ENCODE measurements at places on chromosomes 2 and 18.

DNA sequence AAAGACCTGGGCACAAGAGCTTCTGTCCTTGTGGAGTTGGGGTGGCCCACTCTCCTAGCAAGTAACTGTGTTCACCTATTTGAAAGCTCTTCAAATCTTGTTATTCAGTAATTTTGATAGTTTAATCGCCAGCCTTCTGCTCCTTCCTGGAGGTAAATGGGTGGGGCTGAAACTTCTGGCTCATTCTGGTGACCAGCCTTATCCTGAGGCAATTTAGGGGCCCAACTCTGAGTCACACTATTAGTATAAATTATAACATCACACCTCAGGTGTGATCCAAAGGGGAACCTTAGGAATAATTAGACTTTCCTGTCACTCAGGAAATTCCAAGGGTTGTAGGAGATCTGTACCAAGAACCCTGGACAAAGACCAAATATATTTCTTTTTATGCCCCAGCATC, 255.8 kb upstream of the RGPD4 start:
- DNase-seq, result no peak

DNA sequence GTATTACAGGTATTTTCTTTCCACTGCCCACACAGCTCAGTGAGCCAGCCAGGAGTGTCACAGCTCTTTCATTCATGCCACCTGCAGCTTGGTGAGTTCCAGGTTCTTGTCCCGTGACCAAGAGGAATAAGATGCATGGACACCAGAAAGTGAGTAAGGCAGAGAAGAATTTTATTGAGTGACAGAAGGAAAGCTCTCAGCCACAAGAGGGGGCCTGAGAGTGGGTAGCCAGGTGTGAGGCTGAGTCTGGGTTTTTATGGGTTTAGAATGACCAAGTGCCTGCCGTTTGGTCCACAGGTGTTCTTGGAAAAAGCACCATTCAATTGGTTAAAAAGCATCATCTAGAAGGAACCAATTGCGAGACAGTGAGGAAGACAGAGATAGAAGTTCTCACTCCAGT, 1097.1 kb upstream of the SLC39A10 start:
- no peak for DNase-seq

- DNase-seq, result no peak
Measured at GRCh38 chr2:10336283-10336682, 33.6 kb downstream of the HPCAL1 start.

- no peak for DNase-seq
Measured at GRCh38 chr18:77201506-77201905, 48.1 kb upstream of the GALR1 start.

- no peak for DNase-seq
Measured at GRCh38 chr2:33240178-33240577, 236.3 kb upstream of the RASGRP3 start.

DNA sequence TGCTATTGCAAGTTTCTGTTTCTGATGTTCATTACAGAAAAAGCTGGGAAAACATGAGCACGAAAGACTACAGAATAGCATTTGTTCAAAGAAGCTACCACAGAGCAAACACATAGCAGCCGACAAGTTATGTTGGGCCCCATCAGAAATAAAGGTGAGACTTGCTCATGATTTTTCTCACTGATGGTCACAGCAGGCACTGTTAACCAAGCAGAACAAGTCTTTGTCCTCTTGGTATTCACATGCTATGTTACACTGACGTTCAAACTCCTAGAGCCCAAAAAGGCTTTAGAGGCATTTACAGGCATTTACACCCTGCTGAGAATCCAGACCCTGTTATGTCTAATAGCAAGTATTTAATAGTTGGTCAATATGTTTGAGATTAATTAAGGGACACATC, 235.0 kb upstream of the HNMT start:
- DNase-seq, result no peak

DNA sequence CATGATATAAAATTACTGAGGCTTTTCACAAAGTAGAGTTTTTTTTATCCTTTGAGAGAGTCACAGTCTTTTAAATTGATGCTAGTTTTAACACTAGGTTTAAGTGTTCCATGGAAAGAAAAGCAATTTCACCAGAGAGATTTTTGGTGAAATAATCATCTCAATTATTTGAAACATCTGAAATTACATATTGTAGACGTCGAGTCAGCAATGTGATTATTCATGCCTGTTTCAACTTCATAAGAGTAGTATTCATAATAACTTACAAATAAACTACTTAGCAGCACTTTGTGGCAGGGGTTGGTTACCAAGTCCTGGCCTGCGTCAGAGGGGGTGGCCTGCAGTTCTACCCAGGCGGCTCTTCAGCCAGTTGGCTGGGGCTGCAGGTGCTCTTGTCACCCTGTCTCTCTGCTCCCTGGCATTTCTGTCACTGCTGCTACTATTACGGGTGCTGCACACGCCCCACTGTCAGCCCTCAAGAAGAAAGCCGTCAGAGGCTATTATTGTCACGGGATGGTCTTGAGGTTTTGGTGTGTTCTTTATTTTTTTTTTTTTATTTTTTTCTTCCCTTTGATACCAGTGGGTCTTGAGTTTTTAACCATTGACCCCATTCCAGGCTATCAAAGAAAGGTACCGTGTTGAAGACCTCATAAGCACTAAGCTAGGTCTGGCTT, 50.4 kb downstream of the MALT1 start:
- DNase-seq, result no peak
